Cardiac septum (tissue), 1 donor: ENCODE measurements at places on chromosomes 1 and 21. TPM values are rescaled to one million over a fixed set of nuclear protein-coding genes. Genes with fewer than 3 reads are reported as not detected.

The TACSTD2 gene
- 0.11 TPM for total RNA-seq

DNA sequence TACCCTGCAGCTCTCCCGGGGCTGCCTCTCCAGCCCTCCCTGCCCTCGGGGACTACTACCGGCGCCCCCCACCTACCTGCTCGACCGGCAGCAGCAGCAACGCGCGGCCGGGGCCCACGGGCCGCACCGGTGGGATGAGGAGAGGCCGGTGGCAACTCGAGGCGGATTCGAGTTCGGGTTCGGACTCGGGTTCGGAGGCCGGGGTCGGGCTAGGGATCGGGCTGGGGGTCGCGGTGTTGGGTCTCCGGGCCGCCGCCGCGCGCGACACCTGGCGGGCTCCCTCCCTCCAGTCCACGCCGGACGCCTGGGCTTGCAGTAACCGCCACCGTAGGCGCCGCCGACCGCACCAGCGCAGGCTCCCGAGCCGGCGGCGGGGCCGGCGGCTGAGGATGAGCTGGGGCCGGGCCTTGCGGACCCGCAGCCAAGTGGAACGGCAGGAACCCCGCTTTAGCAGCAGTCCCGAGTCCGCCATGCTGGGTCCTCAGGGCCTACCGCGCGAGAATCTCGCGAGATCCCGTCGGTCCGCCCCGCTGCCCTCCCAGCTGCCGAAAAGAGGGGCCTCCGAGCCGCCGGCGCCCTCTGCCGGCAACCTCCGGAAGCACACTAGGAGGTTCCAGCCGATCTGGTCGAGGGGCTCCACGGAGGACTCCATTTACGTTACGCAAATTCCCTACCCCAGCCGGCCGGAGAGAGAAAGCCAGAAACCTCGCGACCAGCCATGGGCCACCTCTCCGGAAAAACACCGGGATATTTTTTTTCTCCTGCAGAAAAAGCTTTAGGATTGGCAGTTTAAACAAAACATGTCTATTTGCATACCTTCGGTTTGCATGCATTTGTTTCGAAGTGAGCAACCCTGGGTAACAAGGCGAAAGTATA lies at the start of gene NOL9:
Gene NOL9 (minus strand): TSS at position 483 of the 876 bp plus-strand sequence. CDS start 11 bp downstream, at position 472.
- peak; percentile 97 for DNase-seq

GRCh38 chr1:3246251-3246650 lies 177.2 kb downstream of the PRDM16 start:
- no peak for DNase-seq

The SPRR2G gene
- not detected for total RNA-seq
